GM12864 (cell line): ENCODE measurements at places on chromosomes 1 and 21.
A peak's percentile ranks its signal among the peaks of the same experiment; 100 is the strongest.

DNA sequence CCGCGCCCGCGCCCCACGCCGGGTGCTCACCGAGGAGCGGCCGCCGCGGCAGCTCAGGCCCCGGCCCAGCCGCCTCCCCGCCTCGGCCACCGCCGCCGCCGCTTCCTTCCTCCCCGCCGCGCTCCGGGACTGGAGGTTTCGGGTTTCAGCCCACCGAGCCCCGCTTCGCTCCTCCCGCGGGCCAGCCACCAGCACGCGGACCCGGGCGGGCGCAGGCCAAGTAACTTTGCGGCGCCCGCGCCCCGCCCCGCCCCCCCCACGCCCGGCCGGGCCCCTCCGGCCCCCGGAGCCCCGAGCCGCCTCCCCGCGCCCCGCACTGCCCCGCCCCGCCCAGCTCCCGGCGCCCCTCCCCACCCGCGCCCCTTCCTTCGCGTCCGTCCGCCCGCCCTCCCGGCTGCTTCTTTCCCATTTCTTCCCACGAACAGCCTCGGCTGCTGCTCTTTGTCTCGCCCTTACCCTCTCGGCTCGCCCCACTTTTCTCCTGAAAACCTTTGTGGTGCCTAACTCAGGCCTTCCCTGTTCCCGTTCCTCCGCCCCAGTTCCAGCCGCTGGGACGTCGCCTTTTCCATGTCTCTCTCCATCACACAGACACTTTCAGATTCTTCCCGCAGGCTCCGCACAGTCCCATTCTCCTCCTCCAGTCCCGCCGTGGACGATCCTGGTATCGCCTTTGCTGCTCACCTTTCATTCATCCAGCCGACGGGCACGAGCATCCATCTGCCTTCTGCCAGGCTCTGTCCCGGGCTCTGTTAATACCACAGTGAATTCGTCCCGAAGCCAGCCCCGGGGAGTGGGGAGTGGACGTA, at the start of gene GPR161:
Gene GPR161 (minus strand): TSS at position 222 of the 806 bp plus-strand sequence. CDS start 32,080 bp downstream, outside the sequence.
- no peak for DNase-seq

- peak; percentile 10 for DNase-seq
These were observed 70.3 kb upstream of the CAMK1G start for GRCh38 chr1:209513226-209513625.

GRCh38 chr1:170739803-170740202, 75.9 kb downstream of the PRRX1 start:
- DNase-seq: no peak

GRCh38 chr1:77668924-77669449, 13.5 kb downstream of the ZZZ3 start:
- no peak for DNase-seq

GRCh38 chr1:246800756-246801155, 76.5 kb downstream of the SCCPDH start:
- no peak for DNase-seq

- no peak for DNase-seq
These were observed 301.7 kb upstream of the PROX1 start for GRCh38 chr1:213685992-213686582.

GRCh38 chr1:196910215-196910614, 22.4 kb downstream of the CFHR4 start:
- no peak for DNase-seq

DNA sequence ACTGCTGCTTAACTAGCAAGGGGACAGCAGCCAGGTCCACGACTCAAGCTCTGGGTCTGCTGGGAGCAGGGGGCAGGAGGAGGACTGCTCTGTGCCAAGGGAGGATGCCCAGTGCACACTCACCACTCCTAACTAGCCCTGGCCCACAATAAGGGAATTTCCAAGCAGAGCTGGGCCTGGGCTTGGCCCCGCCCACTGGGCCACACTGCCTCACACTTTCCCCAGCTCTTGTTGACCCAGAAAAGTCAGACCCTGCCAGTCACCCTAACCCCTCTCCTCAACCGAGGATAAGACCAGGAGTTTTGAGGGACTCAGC, 18.7 kb downstream of the SLC9A1 start:
- DNase-seq: no peak

- no peak for DNase-seq
These were observed 65.1 kb upstream of the ATP1B1 start for GRCh38 chr1:169041366-169041765.

DNA sequence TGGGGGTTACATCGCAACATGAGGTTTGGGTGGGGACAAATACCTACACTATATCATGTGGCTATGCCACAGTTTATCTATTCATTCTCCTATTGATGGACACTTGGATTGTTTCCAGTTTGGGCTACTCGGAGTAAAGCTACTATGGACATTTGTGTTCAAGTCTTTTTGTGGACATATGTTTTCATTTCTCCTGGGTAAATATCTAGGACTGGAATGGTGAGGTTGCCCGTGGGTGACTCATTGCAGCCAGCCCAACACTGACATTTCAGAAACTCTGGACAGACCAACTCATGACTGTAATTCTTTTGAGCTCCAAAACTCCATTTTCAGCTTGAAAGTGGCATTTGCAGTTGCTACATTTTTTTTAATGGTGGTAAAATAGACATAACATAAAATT, 82.7 kb downstream of the KAZN start:
- no peak for DNase-seq

- no peak for DNase-seq
These were observed 44.5 kb downstream of the RPL5 start for GRCh38 chr1:92876351-92876750.

- DNase-seq: no peak
These were observed 30.9 kb downstream of the PRSS38 start for GRCh38 chr1:227846265-227846858.

DNA sequence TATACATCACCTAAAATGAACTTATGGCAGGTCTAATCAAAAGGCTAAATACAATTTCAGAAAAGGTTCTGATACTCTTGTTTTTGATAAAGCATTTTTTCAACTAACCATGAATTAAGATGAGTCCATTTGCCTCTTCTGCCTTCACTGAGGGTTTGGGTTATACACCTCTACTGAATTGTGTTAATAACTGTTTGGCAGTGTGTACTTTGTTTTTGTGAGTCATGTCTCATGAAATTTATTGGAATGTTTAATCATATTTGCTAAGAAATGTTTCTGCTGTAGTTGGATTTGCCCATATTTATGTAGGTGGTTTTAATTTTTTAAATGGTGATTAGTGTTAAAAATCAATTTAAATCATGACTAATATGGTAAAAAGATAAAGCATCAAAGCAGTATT, 190.5 kb downstream of the HS2ST1 start:
- DNase-seq: no peak

DNA sequence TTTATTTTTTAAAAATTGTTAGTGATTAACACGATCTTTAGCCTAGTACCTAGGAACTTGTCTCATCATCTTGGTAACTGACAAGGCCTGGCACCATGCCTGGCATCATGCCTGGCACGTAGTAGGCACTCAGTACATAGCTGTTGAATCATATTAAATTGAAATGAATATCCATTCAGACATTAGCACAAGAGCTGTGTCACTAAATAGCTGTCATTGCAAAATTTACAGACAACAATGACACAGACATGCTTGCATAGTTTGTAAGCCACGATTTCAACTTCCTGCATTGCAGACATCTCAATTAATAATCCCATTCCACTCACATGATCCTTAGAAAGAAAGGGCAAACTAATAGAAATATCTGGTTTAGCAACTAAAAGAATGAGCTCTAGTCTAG, 15.4 kb upstream of the PHACTR4 start:
- no peak for DNase-seq

GRCh38 chr1:11784993-11785769, 20.6 kb downstream of the MTHFR start:
- DNase-seq: no peak

- no peak for DNase-seq
These were observed 6.4 kb downstream of the FCRL2 start for GRCh38 chr1:157770442-157771043.

DNA sequence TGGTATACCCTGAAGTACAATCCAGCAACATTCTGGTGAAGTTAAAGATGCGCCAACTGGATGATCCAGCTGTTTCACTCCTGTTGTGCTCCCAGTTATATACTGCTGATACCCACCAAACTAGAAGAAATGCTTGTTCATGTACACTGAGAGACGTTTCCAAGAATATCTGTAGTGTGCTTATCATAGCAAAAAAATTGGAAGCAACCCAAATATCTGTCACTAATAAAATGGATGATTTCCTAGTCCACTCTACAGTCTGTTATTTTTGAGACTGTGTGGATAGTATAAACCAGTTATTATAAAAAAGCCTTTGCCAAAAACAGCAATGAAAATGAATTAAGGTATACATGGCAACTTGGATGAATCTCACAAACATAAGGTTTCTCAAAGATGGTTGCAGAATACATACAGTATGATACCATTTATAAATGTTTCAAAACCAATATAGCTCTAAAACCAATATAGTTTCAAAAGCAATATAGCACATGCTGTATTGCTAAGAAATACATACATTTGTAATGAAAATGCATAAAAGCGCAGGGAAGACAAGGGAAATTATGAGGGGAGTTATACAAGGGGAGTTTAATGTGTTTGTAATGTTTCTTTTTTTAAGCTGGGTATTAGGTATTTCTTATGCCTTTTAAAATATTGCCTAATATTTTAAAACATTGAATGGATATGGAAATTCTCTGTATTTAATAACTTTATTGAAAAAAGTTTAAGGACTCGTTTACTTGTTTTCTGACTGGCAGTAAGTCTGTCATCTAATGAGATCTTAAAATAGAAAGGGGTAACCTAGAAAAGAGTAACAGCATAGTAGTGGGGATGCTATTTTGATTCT, 36.5 kb downstream of the GPSM2 start:
- DNase-seq: no peak

DNA sequence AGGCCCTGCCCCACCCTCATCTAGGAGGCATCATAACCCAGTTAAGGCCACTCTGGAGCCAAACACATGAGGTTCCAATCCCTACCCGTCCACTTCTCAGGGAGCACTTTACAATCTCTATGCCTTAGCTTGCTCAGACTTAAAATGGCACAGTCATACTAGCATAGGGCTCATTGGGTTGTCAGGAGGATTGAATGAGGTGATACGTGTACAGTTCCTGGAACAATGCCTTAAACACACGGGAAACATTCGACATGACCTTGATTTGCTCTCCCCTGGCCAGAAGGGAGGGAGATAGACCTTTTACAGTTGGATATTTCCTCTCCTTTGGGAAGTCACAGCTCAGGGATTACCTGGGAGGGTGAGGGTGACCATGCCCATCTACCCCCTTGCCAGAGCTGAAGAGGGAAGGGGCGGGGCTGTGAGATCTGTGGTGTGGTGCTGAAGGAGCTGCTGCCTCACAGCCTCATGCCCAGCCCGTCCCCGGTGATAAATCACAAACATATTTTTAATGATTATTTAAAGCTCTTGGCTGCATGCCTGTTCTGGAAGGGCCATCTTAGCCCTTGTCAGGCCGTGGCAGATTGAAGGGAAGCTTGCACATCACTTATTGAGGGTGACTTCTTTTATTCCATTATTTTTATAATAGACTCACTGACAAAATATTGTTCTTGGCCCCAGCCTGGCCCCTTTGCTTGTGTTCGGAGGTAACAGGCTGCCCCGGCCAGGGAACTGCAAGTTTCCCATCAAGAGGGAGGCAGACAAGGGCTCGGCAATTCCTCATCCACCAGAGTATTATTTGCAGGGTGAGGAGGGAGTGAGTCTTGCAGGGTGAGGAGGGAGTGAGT, 83.4 kb downstream of the FOXD2 start:
- DNase-seq: no peak

DNA sequence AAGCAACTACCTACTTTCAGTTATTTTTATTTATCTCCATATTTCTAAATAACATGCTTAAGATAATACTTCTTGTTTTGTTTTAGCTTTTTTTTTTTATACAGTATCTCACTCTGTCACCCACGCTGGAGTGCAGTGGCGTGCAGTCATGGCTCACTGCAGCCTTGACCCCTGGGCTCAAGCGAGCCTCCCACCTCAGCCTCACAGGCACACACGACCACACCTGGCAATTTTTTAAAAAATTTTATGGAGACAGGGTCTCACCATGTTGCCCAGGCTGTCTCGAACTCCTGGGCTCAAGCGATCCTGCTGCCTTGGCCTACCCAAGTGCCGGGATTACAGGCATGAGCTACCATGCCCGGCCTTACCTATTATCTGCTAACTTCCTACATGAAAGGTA, 20.6 kb downstream of the TUT4 start:
- no peak for DNase-seq

GRCh38 chr1:201795066-201795465, 33.9 kb upstream of the IPO9 start:
- DNase-seq: no peak

GRCh38 chr1:243715285-243715684, 134.8 kb downstream of the AKT3 start:
- no peak for DNase-seq
